Panc1 (cell line): ENCODE measurements at places on chromosomes 4 and X.
A peak's percentile ranks its signal among the peaks of the same experiment; 100 is the strongest.

GRCh38 chr4:572594-572993, 3.5 kb downstream of the TMEM271 start:
- H3K27me3 ChIP-seq: no peaks in the 10 kb centered on the region
- no peaks in the 10 kb centered on the region for H3K36me3 ChIP-seq
- no peaks in the 10 kb centered on the region for H3K4me1 ChIP-seq
- no peak overlapping the region for H3K4me3 ChIP-seq
- H3K27ac ChIP-seq: no peak overlapping the region

GRCh38 chrX:15686818-15687685, 22.4 kb upstream of the CLTRN start:
- H3K4me1 ChIP-seq: no peaks in the 10 kb centered on the region
- no peak for DNase-seq
- H3K4me3 ChIP-seq: no peak overlapping the region
- H3K36me3 ChIP-seq: 0 out of 2 replicates have a peak, but pooled peaks cover 4% of the 10 kb centered on the region

- peak; percentile 20 for DNase-seq
- no peaks in the 10 kb centered on the region; the same call in 1 of the 2 replicates for H3K27me3 ChIP-seq
- peak overlapping the region; percentile 30; the same call in 1 of the 2 replicates for H3K4me3 ChIP-seq
- H3K27ac ChIP-seq: no peak overlapping the region
- H3K4me1 ChIP-seq: no peaks in the 10 kb centered on the region
These were observed 31.1 kb downstream of the CCKAR start for GRCh38 chr4:26459054-26459755.

DNA sequence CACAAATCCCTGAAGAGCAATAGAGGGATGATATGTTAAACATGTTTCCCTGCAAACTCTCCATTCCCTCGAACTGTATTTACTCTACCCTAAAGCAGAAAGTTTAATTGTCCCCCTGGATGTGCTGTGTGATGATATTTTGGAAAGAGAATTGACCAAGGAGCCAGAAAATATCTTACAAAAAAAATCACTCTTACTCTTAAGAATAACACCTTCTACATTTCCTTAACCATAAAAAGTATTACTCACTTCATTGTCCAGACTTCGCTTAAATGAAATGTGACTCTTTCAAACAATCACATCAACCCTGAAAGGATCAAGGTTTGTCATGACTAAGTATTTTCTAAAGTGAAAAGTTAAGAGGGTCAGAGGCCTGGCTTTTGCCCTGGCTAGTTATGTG, 49.0 kb upstream of the EGFL6 start:
- no peaks in the 10 kb centered on the region for H3K27me3 ChIP-seq
- H3K4me1 ChIP-seq: no peaks in the 10 kb centered on the region
- no peak overlapping the region for H3K27ac ChIP-seq
- no peak overlapping the region for H3K4me3 ChIP-seq

DNA sequence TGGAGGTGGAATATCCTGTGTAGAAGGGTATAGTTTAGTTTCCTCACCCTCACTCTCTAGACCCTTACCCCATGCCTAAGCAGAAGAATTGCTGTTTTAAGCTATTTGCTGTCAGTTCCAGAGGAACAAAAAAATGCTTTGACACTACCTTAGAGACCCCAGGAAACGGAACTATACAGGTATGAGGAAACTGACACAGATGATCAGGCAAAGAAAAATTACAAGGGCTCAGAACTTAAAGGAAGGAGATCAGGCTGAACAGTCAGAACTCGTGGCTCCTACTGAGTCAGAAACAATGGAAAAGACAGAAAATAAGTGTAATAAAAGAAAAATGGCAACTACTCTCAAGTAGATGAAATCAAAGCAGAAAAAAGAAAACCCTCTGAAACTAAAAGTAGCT, 65.6 kb downstream of the BANK1 start:
- no peaks in the 10 kb centered on the region for H3K4me1 ChIP-seq
- no peaks in the 10 kb centered on the region for H3K36me3 ChIP-seq
- no peak overlapping the region for H3K27ac ChIP-seq
- DNase-seq: no peak
- no peaks in the 10 kb centered on the region for H3K27me3 ChIP-seq

DNA sequence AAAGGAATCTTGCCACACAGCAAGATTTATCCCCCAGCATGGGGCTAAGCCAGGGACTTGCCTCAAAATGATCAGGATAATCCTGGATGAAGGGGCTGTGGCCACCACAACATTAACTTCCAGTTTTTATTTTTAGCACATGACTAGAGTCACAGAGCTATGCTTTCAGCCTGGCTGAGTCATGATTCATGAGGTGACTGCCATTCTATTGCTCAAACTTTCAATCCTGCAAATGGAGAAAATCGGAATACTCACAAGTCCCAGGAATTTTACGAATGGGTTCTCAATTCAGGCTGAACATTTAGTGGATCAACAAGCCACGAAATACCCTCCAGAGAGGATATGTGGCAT, 70.7 kb upstream of the HPGD start:
- H3K4me1 ChIP-seq: no peaks in the 10 kb centered on the region
- no peaks in the 10 kb centered on the region for H3K27me3 ChIP-seq
- H3K4me3 ChIP-seq: no peak overlapping the region
- no peak overlapping the region for H3K27ac ChIP-seq
- H3K36me3 ChIP-seq: no peaks in the 10 kb centered on the region
- no peak for DNase-seq

DNA sequence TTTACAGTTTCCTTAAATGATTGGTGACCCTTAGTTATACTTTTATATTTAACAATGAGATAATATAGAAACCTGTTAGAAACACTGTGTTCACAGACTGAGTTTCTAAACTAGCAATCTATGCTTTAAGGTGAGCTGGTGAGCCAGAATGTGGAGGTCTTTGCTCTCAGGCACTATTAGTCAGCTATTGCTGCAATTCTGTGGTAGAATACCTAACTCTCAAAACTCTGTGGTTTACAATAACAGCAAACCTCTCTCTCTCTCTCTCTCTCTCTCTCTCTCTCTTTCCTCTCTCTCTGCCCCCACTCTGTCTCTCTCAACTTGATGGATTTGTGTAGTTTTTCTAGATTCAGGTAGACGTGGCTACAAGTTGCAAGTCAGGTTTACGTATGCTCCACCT, 17.6 kb upstream of the LCORL start:
- no peaks in the 10 kb centered on the region for H3K36me3 ChIP-seq
- H3K4me1 ChIP-seq: no peaks in the 10 kb centered on the region
- H3K27me3 ChIP-seq: no peaks in the 10 kb centered on the region
- no peak overlapping the region for H3K4me3 ChIP-seq

GRCh38 chr4:38979511-38980230, 52.5 kb downstream of the TMEM156 start:
- H3K4me3 ChIP-seq: no peak overlapping the region
- H3K27me3 ChIP-seq: no peaks in the 10 kb centered on the region
- no peaks in the 10 kb centered on the region for H3K4me1 ChIP-seq
- DNase-seq: no peak
- H3K36me3 ChIP-seq: no peaks in the 10 kb centered on the region
- no peak overlapping the region for H3K27ac ChIP-seq

DNA sequence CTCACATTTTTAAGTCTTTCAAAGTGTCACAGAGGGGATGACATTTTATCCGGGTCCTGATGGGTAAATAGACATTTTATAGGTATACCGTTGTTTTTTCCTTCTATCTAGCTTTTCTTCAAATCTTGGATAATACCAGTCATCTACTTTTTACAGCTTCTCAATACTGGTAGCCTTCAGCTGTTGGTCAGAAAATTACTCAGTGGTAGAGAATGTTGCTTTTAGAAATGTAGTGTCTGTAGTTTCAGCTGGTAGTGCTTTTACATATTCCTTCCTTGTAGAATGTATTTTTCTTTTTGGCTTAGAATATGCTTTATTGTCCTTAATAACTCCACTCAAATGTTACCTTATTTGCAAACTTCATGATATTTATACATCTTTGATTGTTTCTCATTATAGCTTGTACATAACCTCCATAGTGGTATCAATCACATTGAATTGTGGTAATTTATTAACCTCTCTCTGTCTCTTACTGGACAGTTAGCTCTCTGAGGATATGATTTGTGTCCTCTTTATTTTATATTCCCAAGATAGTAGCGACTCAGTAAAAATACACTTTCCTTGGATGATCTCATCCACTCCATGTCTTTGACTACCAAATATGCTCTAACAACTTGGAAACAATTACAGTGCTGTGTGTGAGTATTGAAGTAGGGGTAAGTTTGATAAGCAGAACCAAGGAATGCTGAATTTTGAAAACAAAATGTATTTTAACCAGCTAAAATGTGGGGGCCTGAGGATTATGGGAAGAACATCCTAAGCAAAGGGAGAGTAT, 53.8 kb downstream of the RAP1GDS1 start:
- no peaks in the 10 kb centered on the region for H3K4me1 ChIP-seq
- no peaks in the 10 kb centered on the region for H3K27me3 ChIP-seq
- H3K4me3 ChIP-seq: no peak overlapping the region
- H3K36me3 ChIP-seq: no peaks in the 10 kb centered on the region

DNA sequence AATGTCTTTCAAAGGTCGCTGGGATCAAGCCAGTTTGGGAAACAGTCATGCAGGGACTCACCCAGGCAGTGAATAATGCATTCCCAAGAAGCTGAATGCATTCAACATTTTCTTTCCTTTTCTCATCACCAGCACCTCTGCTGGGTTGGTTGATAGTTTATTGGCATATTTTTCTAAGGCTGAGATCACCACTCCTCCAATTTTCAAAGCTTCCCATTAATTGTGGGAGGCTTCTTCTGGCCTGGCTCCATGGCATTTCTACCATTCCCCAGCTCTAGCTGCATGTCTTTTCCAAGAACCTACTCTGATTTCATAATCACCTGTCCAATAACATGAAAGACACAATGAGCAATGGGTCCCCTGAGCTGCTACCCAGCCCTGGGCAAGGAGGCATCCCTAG, 35.8 kb downstream of the CHRDL1 start:
- H3K4me1 ChIP-seq: no peaks in the 10 kb centered on the region
- no peaks in the 10 kb centered on the region for H3K36me3 ChIP-seq
- H3K27me3 ChIP-seq: no peaks in the 10 kb centered on the region
- no peak overlapping the region for H3K27ac ChIP-seq

- no peaks in the 10 kb centered on the region for H3K4me1 ChIP-seq
- no peaks in the 10 kb centered on the region for H3K27me3 ChIP-seq
- no peaks in the 10 kb centered on the region for H3K36me3 ChIP-seq
- no peak for DNase-seq
These were observed 260.5 kb downstream of the DKK2 start for GRCh38 chr4:106775636-106776035.

- no peak overlapping the region for H3K27ac ChIP-seq
- no peaks in the 10 kb centered on the region for H3K36me3 ChIP-seq
- DNase-seq: no peak
- no peaks in the 10 kb centered on the region; the same call in 1 of the 2 replicates for H3K4me1 ChIP-seq
- peak overlapping the region; percentile 68 for H3K4me3 ChIP-seq
- no peaks in the 10 kb centered on the region for H3K27me3 ChIP-seq
These were observed 2.9 kb downstream of the CHST7 start for GRCh38 chrX:46576458-46576857.

DNA sequence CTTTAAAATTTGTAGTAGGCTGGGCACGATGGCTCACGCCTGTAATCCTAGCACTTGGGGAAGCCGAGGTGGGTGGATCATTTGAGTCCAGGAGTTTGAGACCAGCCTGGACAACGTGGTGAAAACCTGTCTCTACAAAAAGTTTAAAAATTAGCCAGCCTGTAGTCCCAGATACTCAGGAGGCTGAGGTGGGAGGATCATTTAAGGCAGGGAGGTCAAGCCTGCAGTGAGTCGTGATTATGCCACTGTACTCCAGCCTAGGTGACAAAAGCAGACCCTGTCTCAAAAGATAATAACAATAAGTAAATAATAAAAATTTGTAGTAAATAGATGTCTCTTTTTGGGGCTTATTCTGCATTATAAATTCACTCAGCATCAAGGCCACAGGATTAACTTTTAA, 118.5 kb downstream of the IRF2 start:
- no peak for DNase-seq
- peaks cover 2% of the 10 kb centered on the region for H3K4me1 ChIP-seq
- H3K4me3 ChIP-seq: no peak overlapping the region
- H3K27me3 ChIP-seq: no peaks in the 10 kb centered on the region

DNA sequence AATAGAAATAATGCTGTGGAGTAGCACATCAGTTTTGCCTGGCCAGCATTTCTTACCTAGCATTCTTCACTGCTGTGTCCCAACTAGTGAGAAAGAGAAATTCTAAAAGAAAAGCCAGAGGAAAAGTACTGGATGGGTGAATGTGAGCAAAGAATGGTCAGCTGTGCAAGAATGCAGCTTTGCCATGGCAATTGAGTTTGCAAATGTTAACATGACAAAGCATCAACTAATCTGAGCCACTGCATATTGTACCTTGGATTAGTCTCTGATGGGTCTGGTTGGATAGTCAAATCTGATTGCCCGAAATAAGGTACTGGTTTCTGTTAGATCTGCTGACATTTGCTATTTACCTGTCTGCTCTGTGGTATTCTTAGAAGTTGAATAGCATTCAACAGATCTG, 38.7 kb downstream of the ADD1 start:
- DNase-seq: no peak
- no peak overlapping the region for H3K27ac ChIP-seq
- no peak overlapping the region for H3K4me3 ChIP-seq
- H3K4me1 ChIP-seq: no peaks in the 10 kb centered on the region
- H3K27me3 ChIP-seq: no peaks in the 10 kb centered on the region

- no peak for DNase-seq
- H3K27me3 ChIP-seq: no peaks in the 10 kb centered on the region
- H3K4me3 ChIP-seq: peak overlapping the region; percentile 43
- no peaks in the 10 kb centered on the region; the same call in 1 of the 2 replicates for H3K4me1 ChIP-seq
These were observed 11.8 kb upstream of the MAN2B2 start for GRCh38 chr4:6562931-6563901.

- H3K27me3 ChIP-seq: no peaks in the 10 kb centered on the region
- no peaks in the 10 kb centered on the region for H3K36me3 ChIP-seq
- H3K4me3 ChIP-seq: no peak overlapping the region
- no peak for DNase-seq
These were observed 36.9 kb upstream of the TENM3 start for GRCh38 chr4:182206266-182206665.

DNA sequence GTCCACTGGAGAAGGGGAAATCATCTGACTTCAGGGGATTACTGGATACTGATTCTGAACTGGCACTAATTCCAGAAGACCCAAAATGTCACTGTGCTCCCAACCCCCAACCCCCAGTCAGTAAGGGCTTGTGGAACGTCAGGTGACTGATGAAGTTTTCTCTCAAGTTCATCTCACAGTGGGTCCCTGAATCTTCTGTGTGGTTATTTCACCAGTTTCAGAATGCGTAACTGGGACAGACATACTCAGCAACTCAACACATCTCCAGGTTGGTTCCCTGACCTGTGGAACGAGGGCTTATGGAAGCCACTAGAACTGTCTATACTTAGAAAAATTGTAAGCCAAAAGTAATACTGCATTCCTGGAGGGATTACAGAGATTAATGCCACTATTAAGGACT, 45.3 kb downstream of the DDX60L start:
- no peak for DNase-seq
- H3K4me3 ChIP-seq: no peak overlapping the region
- H3K27ac ChIP-seq: no peak overlapping the region

DNA sequence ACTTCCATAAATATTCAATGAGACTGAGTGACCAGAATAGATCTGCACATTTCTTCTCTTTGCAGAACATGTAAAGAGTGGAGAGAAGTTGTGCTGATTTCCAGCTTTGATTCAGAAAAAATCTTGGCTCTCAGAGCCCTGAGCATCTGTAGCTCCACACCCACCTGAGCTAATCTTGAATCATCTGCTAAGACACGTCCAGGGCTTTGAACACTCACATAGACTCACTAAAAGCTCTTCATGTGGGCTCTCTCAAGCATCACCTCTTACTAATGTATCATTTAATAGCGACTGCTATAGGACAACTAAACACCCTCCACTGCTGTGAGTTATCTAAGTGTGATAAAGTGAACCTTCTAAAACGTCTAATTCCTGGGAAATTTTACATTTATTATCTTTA, 147.7 kb upstream of the GRIA3 start:
- no peak overlapping the region for H3K4me3 ChIP-seq
- no peak overlapping the region for H3K27ac ChIP-seq
- no peak for DNase-seq
